CD4-positive, alpha-beta memory T cell (primary cell): ENCODE measurements at places on chromosomes 6 and 20.
A peak's percentile ranks its signal among the peaks of the same experiment; 100 is the strongest.

DNA sequence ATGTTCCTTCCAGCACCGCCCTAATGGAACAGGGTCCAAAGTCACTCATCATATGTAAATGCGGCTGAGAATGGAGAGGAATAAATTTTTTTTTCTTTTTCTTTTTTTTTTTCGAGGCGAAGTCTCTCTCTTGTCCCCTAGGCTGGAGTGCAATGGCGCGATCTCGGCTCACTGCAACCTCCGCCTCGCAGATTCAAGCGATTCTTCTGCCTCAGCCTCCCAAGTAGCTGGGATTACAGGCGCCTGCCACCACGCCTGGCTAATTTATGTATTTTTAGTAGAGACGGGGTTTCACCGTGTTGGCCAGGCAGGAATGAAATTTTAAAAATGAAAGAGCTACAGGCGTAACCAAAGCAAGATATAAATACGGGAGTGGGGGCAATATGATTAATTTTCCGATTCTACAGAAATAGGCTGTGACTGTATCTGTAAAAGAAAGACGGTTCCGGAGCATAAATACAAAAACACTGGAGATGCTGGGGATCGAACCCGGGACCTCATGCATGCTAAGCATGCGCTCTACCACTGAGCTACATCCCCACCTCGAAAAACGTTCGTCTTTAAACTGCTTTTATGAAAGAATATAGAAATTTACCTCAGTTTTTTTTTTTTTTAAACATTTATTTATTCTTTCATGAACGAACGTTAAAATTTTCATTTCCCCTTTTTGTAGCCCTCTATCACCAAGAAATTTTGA is 132.2 kb downstream of the GPX5 start:
- no peak overlapping the region for H3K4me3 ChIP-seq
- no peaks in the 10 kb centered on the region for H3K36me3 ChIP-seq
- DNase-seq, result peak; percentile 37
- H3K27ac ChIP-seq, result no peak overlapping the region

DNA sequence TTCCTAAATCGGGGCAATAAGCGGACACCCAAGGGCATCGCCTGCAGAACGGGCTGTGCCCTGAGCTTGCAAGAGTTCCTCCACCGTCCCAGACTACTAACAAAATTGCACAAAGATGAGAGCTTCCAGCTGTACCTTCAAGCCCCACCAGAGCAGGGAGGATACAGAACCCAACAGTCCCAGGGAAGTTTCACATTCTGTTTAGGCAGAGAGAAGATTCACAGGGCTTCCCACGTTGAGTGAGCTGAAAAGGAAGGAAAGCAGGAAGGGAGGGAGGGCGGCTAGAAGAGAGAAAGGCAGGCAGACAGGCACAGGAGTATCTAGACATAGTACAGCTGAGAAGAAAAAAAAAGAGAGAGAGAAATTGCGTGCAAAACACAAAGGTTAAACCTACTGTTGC is 112.6 kb upstream of the AFDN start:
- no peak for DNase-seq
- no peak overlapping the region for H3K4me3 ChIP-seq
- peaks cover 10% of the 10 kb centered on the region for H3K27me3 ChIP-seq
- no peak overlapping the region for H3K27ac ChIP-seq

DNA sequence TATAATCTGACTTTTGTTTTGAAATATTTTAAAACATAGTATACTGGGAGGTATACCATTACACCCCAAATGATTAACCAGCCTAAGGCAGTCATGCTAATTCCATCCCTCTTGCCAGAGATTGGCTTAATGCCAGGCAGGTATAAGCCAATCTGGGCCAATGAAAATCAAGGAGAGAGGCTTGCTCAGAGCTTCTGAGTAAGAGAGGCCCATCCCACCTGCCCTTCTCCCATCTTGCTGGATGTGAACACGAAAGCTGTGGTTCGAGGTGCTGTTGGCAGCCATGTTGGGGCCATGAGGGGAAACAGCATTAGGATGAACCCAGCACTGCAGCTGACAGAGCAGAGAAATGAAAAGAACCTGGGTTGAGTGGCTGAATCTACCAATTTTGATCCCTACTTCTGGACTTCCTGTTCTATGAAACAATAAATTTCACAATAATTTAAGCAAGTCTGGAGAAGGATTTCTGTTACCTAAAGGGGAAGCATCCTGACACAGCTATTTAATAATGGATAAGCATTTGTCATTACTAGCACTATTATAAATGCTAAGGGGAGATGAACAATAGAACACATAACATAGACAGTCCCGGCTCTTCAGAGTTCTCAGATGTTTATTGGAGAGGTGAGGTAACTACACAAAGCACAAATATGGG is 152.3 kb downstream of the CDC5L start:
- H3K4me1 ChIP-seq, result no peaks in the 10 kb centered on the region
- DNase-seq, result no peak

GRCh38 chr6:14276667-14277404 is 159.3 kb downstream of the CD83 start:
- peak overlapping the region; percentile 35 for H3K27ac ChIP-seq
- H3K4me3 ChIP-seq, result peak overlapping the region; percentile 17
- no peaks in the 10 kb centered on the region for H3K36me3 ChIP-seq
- peak; percentile 80 for DNase-seq
- peaks cover 40% of the 10 kb centered on the region for H3K4me1 ChIP-seq
